Stimulated activated CD8-positive, alpha-beta memory T cell treated with anti-CD3 and anti-CD28 coated beads, Interleukin-7, amount 100 ng/mL, for 48 hours (primary cell): ENCODE measurements at places on chromosomes 6 and 20.

- no peak for DNase-seq
Measured at GRCh38 chr20:62258499-62259293, 20.4 kb downstream of the OSBPL2 start.

DNA sequence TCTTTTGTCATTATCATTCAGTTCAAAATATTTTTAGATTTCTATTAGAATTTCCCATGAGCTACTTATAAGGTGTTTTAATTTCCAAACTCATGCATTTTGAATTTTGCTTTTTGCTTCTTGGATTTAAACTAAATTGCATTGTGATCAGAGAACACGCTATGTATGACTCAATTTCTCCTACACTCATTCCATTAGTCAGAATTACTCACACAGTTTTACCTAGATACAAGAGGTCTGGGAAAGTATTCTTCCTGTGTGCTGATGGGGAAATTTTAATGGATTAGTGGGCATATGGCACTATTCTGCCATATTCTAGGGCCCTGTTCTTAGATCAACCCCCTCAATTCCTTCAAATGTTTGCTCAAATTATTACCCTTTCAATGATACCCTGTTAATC, 49.9 kb upstream of the BMP5 start:
- DNase-seq: no peak

DNA sequence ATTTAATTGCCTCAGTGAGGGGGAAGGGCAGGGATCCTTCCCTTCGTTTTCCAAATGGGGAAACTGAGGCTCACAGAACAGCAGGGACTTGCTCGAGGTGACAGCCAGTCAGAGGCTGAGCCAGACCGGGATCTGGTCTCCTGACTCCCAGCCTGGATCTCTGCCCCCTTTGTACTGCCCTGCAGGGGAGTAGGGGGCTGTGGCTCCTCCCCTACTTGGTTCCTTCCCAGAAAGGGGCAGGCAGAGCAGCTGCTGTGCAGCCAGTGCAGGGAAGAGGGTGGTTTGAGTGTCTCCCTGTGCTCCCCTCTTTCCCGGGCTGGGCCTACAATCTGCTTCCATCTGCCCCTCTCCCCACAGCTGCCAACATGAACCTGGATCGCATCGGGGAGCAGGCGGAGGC, 37.6 kb downstream of the UQCC2 start:
- no peak for DNase-seq

DNA sequence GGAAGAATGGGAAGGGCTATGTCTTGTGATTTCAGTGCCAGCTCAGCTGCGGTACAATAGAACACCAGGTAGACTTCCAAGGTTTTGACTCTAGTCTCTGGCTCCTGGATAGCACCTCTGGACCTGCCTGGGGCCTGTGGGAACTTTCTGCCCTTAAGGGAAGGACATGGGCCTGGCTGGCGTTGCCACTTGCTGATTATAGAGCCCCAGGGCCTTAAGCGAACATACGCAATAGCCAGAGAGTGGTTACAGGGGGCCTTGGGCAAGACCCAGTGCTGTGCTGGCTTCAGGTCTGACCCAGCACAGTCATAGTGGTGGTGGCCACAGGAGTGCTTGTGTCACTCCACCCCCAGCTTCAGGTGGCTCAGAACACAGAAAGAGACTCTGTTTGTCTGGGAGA, 131.1 kb upstream of the COL21A1 start:
- no peak for DNase-seq

GRCh38 chr6:33604941-33605854, 15.9 kb upstream of the ITPR3 start:
- no peak for DNase-seq

GRCh38 chr6:125480146-125480545, 178.4 kb upstream of the HDDC2 start:
- no peak for DNase-seq

- no peak for DNase-seq
Measured at GRCh38 chr20:50286174-50286511, 95.5 kb downstream of the CEBPB start.

DNA sequence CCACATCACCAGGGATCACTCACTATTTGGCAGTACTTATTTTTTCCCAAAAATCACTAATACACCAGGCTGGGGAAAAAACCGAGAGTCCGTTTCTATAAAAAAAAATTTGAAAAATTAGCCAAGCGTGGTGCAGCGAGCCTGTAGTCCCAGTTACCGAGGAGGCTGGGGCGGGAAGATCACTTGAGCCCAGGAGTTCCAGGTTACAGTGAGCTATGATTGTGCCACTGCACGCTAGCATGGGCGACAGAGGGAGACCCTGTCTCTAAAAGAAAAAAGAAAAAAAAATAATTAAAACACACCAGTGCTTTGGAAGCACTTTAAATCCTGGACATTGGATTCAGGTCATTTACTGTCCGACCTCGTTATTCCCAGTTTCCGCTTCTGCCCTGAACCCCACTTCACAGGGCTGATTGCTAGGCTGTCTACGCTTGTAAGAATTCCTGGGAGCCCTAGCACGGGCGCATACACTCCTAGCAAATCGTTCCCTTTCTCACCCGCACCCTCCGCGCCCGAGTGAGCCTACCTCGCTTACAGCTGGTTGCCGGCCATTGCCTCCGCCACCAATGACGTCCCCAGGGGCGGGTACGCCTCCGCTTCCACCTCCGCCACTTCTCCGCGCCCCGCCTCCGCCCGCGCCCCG, at the start of gene TPMT:
Gene TPMT (minus strand): TSS at position 571 of the 643 bp plus-strand sequence. CDS start 5,950 bp downstream, outside the sequence.
- no peak for DNase-seq
